ENCODE measurements at places on chromosomes 5 and 9.

- no peak for DNase-seq
Observed at GRCh38 chr5:113507601-113508000, 5.9 kb upstream of the YTHDC2 start.

GRCh38 chr9:33166231-33167083, 679 bp downstream of the B4GALT1 start:
- DNase-seq, result peak; percentile 46

DNA sequence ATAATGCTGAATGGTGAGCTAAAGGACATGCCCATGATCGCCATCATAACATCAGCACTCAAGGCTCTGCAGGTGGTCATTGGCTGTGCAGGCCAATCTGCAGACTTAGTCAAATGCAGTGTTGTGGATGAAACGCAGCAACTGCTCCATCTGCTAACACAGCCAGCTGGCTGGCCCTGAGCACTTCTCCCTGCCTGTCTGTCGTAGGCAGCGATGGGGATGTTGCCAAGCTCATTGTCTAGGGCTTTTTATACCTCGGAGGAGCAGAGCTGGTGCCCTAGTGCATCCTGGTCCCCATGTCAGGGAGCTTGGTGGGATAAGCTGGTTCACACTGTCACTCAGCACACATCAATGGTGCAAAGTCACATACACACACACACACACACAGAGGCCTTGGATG, 189.4 kb downstream of the TENT4A start:
- peak; percentile 92 for DNase-seq

GRCh38 chr9:138023394-138024124, 146.0 kb downstream of the CACNA1B start:
- no peak for DNase-seq

- peak; percentile 19 for DNase-seq
Observed at GRCh38 chr9:127910613-127911205, 6.1 kb downstream of the ST6GALNAC4 start.

DNA sequence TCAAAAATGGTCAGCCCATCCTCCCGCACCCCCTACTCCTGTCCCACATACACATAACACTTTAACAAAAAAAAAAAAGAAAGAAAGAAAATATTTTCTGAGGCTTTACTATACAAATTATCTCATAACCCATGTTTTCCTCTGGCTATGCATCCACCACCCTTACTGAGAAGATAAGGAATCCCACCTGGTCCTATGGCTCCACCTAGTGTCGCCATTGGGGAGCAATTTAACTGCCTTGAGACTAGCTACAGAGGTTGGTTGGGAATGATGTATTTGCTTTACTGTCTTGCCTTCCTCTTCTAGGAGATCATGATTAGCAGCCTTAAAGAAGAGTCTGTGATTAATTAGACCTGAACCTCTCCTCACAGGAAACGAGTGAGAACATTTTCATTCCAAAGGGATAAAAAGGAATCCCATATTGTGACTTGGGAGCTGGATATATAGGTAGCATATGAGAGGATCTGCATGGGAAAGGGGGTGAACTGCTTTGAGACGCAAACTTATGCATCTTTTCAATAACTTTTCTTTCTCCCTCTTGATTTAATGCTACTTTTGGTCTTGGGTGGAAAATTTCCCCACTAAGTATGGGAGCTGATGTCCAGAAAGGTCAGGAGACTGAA, 77.7 kb upstream of the SELENOP start:
- DNase-seq, result peak; percentile 57

DNA sequence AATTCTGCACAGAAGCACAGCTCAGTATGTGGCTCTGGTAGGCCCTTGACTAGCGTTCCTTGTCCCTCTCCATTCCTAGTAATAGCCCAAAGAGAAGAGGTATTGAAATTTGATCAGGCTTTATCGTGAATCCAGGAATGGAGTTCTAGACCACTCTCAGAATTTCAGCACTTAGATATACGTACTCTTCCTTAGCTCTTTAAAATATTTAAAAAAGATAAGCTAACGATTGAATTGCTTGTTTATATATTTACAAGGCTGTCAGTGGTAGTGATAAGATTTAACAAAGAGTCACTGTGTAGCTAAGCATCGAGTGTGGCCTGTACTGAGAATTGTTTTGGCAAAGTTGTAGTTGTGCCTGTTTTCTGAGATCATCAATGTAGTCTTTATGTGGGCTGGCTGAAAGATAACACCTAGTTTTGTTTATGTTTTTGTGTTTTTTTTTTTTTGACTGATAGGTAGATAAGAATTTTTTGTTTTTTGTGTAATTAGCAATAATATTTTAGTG, 2.5 kb downstream of the KIAA1958 start:
- DNase-seq, result no peak
